ENCODE measurements at places on chromosomes 1 and 21. TPM values are rescaled to one million over a fixed set of nuclear protein-coding genes. Genes with fewer than 3 reads are reported as not detected.

CFAP107 gene
- not detected for total RNA-seq

DNA sequence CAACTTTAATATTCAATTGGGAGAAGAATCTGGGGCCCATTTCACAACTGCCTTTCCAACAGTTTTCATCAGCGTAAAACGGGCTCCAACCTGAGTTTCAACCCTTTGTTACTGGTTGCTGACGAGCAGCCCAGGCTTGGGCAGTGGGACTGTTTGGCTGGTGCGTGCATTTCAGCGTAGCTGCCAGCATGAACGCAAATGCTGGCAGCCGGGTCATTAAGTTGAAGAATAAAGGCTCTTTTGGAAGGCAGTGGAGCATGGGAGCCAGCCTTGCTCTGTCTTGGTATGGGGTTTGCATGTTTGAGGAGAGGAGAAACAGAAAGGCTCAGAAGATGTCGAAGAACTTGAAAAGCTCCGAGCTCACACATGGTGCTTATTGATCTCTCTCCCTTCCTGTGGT, 40.7 kb downstream of the WDR3 start:
- no peak for DNase-seq

TIE1 gene
- total RNA-seq: 3.9 TPM

GRCh38 chr1:211830055-211830327, 572 bp downstream of the LPGAT1 start:
- no peak for DNase-seq

DNA sequence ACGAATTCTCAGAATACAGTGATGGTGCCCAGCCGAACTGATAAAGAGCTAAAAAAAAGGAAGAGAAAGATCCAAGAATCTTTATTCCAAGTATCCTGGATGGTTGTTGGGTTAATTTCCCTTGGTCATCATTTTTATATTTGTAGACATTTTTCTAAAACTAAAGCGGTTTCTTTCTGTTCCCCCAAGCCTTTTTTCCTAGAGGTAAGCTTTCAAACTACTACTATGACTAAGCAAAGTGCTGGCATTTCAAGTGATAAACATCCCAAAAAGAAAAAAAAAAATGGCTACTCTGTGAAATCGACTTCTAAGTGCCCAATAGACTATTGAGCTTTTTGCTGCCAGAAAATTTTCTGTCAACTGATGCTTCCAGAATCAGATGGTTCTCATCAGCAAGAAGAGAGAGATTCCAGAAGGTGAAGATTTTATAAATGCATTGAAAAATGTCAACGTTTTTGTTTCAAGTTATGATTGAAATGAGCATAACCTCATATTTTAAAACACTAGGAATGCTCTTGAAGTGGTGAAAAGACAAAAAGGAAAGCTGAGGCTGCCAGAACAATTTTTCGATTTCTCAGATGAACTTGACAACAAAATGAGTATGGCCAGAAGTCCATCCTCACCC, 96.1 kb upstream of the ZC3H11B start:
- no peak for DNase-seq

DNA sequence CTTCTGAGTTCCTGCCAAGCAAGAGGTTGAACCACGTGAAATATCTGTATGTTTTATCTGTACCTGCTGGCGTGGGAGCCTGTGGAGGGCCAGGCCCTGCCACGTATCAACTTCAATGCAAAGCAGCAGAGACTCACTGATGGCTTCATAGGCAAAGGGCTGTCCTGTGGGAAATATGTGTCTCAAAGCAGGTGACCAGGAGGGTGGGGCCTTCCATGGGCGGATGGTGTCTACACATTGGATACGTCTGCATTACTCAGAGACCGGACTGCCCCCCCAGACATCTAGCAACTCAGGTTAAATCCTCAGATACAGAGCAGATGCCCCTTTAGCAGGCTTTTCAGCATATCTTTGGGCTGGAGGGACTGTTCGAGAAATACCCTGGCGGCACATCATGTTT, 210.8 kb upstream of the C1orf174 start:
- DNase-seq: no peak

CENPL gene
- 16.5 TPM for total RNA-seq

- no peak for DNase-seq
Observed at GRCh38 chr1:160163615-160164014, 12.2 kb downstream of the ATP1A4 start.

OR2G6 gene
- total RNA-seq: 1.1 TPM

DNA sequence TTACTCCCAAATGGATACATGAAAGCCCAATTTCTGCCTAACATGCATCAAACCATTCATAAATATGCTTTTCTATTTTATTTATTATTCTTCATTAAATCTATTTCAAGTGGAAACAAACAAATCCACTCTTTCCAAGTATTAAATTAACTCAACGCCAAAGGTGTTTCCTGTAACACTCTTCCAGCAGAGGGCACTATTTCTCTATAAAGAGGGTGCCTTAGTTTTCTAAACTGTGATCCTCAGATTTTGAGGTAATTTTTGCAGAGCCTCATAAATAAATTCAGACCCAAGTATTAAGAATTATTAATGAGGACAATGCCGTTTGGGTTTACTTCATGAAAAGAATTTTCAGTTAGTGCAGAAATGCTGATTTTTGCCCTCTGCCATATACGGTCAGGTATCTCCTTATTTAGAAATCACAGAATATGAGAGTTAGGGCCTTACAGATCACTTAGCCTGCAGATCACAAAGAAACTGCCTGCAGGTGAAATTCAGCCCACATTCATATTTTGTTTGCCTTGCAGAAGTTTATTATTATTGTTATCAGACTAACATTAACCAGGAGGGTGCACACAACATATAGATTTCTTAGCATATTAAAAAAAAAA, 40.1 kb upstream of the MYSM1 start:
- no peak for DNase-seq

OR2L2 gene
- not detected for total RNA-seq

DNA sequence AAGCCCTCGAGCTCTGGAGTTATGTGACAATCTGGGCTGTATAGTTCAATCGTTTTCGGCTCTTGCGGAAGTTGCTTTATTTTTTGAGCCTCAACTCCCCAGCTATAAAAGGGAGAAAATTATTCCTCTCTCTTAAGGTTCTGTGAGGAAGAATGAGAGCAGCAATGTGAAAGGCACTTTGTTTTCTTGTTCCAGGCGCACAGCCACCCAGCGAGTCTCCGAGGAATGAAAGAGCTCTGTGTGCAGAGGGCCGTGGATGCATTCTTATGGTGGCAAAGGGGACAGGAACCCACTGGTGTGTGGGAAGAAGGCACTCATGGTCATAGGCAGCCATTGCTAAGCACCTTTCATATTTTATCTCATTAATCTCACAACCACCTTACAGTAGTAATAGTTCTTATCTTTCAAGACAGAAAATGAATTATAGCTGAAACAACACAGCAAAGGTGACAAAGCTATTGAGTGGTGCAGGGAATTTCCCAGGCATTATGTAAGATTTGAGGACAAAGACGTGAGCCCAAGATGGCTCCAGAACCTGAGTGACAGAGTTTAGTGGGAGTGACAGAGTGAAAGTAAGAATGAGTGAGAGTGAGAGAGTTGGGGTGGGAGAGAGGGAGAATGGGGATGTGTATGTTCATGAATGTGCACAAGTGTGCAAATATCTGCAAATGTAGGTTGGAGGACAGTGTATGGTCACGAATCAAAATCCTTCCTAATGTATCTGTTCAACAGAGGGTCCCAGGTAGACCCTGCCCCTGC, 9.4 kb downstream of the CYP2J2 start:
- no peak for DNase-seq

SLFNL1 gene
- 0.24 TPM for total RNA-seq

- no peak for DNase-seq
Observed at GRCh38 chr1:25065795-25066238, 135.7 kb upstream of the RUNX3 start.

DNA sequence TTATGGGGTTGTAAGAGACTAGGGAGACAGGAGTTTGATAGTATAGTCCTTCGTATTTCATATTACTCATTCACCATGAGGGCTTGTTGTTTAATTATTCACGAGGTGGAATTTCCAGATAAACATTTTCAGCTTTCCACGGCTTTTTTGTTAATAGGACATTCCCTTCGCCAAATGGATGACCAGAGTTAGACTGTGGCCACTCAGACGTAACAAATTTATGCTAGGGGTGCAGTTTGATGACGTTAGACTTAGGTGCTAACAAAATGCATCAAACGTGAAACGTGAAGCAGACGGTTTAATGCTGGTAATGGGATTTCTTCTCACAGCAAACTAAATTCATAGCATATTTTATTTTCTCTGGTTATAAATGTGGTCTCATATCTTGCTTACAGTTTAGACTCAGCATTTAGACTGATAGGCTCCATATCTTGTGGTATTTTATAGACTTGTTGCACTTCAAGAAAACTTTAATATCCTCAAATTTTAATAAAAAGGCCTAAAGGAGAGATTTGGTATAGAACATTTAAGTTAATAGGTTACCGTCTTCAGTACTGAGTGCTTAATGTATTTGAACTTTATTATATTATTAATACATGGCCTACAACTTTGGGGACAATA, 2.3 kb downstream of the DHX9 start:
- no peak for DNase-seq

- DNase-seq: no peak
Observed at GRCh38 chr1:69475021-69475420, 92.7 kb upstream of the LRRC7 start.

GRCh38 chr1:65332821-65333220, 23.5 kb downstream of the DNAJC6 start:
- DNase-seq: no peak

MXRA8 gene
- total RNA-seq: 0.54 TPM

- DNase-seq: no peak
Observed at GRCh38 chr1:21118167-21118566, 58.5 kb downstream of the EIF4G3 start.

AMIGO1 gene
- total RNA-seq: 0.27 TPM

DNA sequence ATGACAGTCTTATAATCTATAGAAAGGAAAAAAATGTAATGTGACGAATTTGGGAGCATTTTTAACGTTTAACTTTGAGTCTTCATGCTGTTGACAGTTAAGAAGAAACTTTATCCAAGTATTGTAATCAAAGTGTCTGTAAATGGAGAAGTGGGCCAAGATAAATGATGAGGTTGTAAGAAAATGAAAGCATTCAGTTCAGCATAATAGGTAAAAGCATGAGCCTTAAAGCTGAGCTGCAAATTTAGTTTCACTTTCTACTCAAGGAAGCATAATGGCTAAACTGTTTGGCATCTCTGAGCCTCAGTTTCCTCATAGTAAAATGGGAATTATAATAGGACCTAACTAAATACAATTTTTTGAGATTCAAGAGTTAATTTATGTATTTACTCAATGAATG, 1554.8 kb downstream of the KCNT2 start:
- DNase-seq: no peak

- no peak for DNase-seq
Observed at GRCh38 chr1:47592296-47593012, 154.6 kb downstream of the FOXD2 start.

DNM3 gene
- 0.08 TPM for total RNA-seq

DNA sequence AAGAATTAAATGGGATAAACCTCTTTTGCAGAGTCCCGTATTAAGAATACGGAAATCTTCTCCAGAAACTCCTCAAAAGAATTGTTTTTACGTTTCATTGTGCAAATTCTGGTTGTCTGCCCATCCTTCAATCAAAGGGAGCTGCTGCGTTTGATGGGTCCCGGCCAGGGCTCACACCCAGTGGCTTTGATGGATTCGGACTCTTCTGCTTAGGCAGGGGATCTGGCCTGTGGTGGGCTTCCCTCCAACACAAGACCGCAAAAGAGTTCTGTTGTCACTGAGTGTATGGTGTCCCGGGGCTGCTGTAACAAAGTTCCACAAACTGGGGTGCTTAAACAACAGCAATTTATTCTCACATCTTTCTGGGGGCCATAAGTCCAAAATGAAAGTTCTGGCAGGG, 402.0 kb downstream of the PCP4 start:
- DNase-seq: no peak

DNA sequence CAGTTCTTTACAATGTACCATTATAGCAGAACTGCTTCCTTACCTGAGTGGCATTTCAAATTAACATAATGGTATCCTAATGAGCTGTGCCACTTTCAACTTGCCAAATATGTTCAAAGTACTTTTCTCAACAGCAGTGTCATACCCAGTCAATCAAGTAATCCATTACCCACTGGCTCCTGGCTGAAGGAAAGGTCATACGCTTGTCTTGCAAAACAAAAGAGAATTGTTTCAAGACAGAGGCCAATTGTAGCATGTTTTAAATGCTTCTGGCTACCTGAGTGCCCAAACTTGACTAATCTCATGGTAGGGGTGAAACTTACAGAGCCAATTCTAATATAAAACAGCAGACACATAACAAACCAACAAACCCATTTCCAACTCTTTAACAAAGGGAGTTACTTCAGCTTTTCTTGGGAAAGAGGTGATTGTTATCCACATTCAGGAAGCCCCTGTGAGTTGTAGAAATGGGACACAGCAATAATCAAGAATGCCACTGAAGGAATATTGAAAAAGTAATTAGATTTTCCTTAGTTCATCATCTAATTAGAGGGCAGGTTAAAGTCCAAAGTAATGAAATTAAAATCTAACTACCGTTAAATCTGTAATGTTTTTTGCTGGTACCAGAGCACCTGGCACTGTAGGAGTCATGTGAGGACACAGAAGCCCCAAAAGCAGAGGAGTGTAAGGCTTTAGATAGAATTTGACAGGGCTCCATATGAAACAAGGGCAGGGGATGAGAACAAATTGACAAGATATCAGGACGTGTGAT, 241.9 kb downstream of the RWDD3 start:
- no peak for DNase-seq

NPHS2 gene
- total RNA-seq: not detected

SHE gene
- total RNA-seq: 0.05 TPM

DNA sequence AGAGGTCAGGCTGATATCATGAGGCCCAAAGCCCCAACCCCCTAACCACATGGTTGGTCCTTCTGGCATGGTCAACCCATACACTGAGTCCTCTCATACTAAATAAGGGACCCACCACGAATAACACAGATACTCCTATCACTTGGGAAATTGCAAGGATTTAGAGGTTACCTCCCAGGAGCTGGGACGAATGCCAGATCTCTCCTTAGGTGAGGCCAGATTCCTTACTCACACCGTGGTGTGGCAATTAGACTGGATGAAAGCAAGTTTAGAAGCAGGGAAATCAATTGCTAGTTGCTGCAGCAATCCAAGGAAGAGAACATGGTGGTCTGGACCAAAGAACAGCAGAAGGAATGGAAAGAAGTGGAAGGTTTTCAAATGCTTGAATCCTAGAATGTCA, 60.1 kb downstream of the IER5 start:
- DNase-seq: no peak

GRCh38 chr1:116947092-116947860, 37.6 kb downstream of the PTGFRN start:
- no peak for DNase-seq

DNA sequence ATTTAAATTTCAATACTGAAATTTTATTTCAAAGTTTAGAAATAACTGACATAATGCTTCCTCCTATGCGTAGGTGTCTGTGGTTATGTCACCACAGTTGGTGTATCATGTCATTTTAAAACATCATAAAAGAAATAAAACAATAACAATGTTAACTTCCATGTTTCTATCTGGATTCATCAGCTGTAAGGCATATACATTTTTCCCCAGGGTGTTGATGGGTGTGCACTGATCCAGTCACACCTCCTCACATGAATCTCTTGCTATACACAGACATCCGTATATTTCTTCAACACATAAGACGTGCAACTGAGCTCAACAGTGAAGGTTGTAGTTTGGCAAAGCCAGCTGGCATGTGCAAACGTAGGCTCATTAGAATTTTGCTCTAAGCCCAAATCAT, 6.2 kb downstream of the KCNA3 start:
- no peak for DNase-seq

LRRC3 gene
- total RNA-seq: 0.31 TPM
